Right lobe of liver (tissue), 6 donors: ENCODE measurements at places on chromosomes 16 and 17. TPM values are rescaled to one million over a fixed set of nuclear protein-coding genes. Genes with fewer than 3 reads are reported as not detected.

DNA sequence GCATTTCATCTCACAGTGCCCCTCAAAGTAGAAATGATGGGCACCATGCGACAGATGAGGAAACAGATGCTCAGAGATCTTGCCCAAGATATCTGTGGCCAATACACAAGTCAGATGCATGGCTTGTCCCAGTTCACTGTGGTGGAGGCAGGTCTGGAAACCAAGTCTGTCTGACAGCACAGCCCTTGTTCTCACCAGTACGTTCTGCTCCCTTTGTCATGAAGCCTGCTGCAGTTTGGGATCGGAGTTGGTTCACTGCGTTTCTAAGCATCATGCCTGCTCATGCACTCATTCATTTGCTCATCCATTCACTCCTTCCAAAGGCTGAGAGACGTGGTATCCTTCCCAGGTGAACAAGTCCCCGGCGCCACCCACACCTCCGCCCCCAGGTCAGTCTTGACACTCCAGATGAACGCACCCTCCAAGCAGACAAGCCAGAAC is 27.2 kb upstream of the MEAK7 start:
- DNase-seq: no peak
- no peaks in the 10 kb centered on the region for H3K4me1 ChIP-seq
- no peaks in the 10 kb centered on the region for H3K36me3 ChIP-seq

DNA sequence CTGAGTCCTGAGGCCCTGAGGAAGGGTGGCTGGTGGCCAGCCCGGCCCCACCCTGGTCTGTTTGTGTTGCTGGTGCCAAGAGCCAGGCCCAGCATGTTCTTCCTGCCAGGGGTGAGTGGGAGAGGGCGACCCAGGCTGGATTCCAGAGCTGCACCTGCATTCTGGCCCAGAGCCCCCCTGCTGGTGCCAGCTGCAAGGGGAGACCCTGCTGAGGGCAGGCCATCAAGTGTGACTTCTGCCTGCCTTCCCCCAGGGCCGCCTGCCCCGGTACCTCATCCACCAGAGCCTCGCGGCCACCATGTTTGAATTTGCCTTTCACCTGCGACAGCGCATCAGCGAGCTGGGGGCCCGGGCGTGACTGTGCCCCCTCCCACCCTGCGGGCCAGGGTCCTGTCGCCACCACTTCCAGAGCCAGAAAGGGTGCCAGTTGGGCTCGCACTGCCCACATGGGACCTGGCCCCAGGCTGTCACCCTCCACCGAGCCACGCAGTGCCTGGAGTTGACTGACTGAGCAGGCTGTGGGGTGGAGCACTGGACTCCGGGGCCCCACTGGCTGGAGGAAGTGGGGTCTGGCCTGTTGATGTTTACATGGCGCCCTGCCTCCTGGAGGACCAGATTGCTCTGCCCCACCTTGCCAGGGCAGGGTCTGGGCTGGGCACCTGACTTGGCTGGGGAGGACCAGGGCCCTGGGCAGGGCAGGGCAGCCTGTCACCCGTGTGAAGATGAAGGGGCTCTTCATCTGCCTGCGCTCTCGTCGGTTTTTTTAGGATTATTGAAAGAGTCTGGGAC is 2.4 kb upstream of the TCAP start:
- no peak for DNase-seq
- H3K27ac ChIP-seq: no peak overlapping the region
- no peaks in the 10 kb centered on the region for H3K36me3 ChIP-seq
- no peaks in the 10 kb centered on the region for H3K4me1 ChIP-seq
- no peaks in the 10 kb centered on the region for H3K27me3 ChIP-seq

DNA sequence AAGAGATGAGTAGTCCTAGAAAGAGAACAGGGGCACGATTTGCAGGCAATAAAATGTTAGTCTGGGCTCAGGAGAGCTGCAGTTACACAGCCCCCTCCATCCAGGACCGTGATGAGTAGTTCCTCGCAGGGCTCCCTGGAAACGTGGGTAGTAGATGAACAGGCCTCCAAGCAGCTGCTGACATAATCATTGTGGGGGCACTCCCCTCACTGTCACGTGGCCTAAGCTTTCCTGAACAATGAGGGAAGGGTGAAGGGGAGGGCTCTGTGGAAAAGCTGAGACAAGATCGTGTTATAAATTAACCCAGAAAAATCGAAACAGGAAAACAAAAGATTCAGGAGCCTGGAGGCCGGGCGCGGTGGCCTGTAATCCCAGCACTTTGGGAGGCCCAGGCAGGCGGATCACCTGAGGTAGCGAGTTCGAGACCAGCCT is 1.3 kb upstream of the PER1 start:
- H3K4me1 ChIP-seq: peaks cover 27% of the 10 kb centered on the region
- H3K27ac ChIP-seq: peak overlapping the region; percentile 100
- H3K36me3 ChIP-seq: peaks cover 23% of the 10 kb centered on the region
- H3K27me3 ChIP-seq: no peaks in the 10 kb centered on the region
- H3K4me3 ChIP-seq: peak overlapping the region; percentile 94
- DNase-seq: peak; percentile 87

The RNU2-1 gene
- total RNA-seq: 2,259 TPM

The SLC25A19 gene
- total RNA-seq: 5.6 TPM

GRCh38 chr16:21169249-21169981 is 10.9 kb downstream of the LDAF1 start:
- H3K4me1 ChIP-seq: no peaks in the 10 kb centered on the region
- no peaks in the 10 kb centered on the region for H3K27me3 ChIP-seq
- no peak overlapping the region for H3K4me3 ChIP-seq
- H3K27ac ChIP-seq: no peak overlapping the region

DNA sequence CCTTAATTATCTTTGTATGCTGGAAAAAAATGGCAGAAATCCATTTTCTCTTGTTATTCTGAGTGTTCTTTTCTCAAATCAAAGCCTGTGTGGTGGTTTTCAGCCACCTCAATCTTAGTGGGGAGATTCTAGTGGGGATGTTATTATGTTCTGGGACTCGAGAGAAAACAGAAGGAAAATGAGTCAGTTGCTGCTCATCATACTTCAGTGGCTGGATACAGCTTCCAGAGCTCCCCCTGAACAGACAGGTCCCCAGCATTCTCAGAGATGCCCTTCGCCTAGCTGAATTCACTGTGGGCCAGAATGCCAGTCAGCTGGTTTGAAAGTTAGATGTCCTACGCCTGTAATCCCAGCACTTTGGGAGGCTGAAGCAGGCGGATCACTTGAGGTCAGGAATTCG is 8.5 kb downstream of the ST6GALNAC1 start:
- no peaks in the 10 kb centered on the region for H3K36me3 ChIP-seq
- DNase-seq: no peak
- H3K4me1 ChIP-seq: no peaks in the 10 kb centered on the region
- no peak overlapping the region for H3K4me3 ChIP-seq

GRCh38 chr16:17277981-17278381 is 192.8 kb downstream of the XYLT1 start:
- H3K4me1 ChIP-seq: no peaks in the 10 kb centered on the region
- DNase-seq: no peak
- H3K36me3 ChIP-seq: no peaks in the 10 kb centered on the region
- H3K27ac ChIP-seq: no peak overlapping the region

- H3K36me3 ChIP-seq: no peaks in the 10 kb centered on the region
- H3K27me3 ChIP-seq: peaks cover 8% of the 10 kb centered on the region
- no peak for DNase-seq
Measured at GRCh38 chr16:66580605-66581209, 1.4 kb downstream of the CMTM2 start.

GRCh38 chr17:78206298-78206697 is 7.8 kb upstream of the BIRC5 start:
- no peak for DNase-seq
- no peak overlapping the region for H3K4me3 ChIP-seq
- no peak overlapping the region for H3K27ac ChIP-seq
- H3K36me3 ChIP-seq: peaks cover 35% of the 10 kb centered on the region

DNA sequence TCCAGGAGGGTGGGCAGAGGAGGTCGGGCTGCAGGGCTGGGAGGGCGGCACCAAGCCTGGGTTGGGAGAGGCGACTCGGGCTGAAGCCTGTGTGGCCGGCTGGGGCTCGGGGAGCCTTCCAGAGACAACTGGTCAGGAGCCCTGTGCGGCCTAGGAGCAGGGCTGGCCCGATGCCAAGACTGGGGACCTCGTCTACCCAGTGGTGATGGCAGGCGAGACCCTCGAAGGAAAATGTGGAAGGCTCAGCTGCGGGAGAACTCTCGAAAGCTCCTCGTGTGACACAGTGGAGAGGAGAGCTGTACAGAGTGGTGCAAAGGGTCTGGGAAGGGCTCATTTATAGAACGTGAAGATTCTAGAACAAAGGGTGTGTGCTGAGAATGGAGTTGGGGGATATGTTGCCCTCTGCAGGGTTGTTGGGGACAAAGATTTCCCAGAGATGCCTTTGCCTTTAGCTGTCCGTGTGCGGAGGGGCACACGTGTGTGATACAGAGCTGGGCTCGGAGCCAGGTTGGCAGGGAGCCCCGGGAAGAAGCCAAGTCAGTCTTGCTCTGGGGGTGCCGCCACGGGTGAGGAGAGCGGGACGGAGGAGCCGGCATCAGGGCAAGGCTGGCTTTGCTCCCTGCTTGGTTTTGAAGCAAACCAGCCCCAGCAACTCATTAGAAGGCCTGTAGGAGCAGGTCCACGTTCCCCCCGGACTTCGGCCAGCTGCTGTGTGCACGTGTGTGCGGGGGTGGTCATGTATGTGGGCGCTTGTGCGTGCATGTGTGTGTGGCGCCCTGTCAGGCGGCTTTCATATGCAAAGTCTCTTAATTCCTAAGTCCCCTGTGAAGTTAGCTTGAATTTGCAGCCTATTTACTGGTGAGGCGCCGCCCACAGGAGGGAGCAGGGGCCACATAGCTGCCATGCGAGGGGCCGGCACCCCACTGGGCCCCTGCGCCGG is 132.4 kb upstream of the CHMP6 start:
- no peaks in the 10 kb centered on the region for H3K36me3 ChIP-seq
- no peak overlapping the region for H3K27ac ChIP-seq
- no peak overlapping the region for H3K4me3 ChIP-seq
- peak; percentile 74 for DNase-seq
- H3K4me1 ChIP-seq: no peaks in the 10 kb centered on the region

The CRHR1 gene
- total RNA-seq: not detected

The KCNAB3 gene
- 1.3 TPM for total RNA-seq

- H3K36me3 ChIP-seq: no peaks in the 10 kb centered on the region
- no peak overlapping the region for H3K4me3 ChIP-seq
- no peaks in the 10 kb centered on the region for H3K4me1 ChIP-seq
- DNase-seq: peak; percentile 35
- no peak overlapping the region for H3K27ac ChIP-seq
Measured at GRCh38 chr16:77780378-77780837, 8.0 kb upstream of the VAT1L start.

The DCAF7 gene
- 14.9 TPM for total RNA-seq

The VTN gene
- total RNA-seq: 3,771 TPM

DNA sequence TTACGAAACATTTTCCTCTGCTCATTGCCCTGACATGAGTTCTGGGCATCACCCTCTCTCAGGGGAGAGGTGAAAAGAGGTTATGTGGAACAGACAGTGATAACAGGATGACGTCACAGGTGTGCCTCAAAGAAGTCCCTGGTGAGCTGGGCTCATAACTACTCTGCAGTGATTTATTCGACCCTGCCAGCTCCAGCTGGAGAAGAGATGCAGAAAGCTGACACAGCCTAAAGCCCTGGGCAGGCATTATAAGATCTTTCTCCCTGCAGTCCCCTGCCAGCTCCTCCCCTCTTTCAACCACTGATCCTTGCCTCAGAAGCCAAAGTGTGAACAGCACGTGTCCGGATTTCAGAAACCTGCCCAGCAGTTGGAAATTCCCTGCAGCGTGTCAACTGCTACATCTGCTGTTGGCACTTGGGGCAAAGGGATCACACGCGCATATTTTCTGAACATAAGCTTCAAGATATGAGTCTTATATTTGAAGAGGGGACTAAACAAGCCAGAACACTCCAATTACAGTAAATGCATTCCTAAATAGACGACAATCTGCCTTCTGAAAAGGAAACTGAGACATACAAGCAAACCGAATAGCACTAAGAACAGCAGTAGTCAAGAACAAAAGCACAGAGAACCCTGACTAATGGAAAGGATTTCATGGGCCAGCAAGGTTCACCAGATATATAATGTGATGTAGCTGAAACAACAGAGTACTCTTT is 80.5 kb downstream of the SMG6 start:
- DNase-seq: peak; percentile 59
- no peaks in the 10 kb centered on the region for H3K36me3 ChIP-seq
- no peak overlapping the region for H3K4me3 ChIP-seq
- H3K4me1 ChIP-seq: peaks cover 11% of the 10 kb centered on the region

The CACNA1G gene
- total RNA-seq: not detected

DNA sequence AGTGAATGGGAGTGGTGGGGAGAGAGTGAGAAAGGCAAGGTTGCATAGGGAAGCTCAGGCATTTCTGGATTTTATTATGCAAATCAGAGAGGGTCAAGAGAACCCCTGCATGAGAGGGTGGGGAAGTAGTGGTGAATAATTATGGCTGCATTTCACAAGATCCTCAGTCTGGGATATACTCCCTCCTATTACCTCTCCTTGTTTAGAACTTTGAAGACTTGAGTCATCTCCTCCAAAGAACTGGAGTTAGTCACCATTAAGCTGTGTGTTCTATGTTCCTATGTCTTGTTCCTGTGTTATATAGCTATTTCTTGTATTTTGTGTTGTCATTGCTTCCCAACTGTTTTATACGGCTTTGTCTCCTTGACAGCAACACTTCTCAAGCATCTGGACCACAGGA is 18.4 kb downstream of the SOX9 start:
- H3K27me3 ChIP-seq: no peaks in the 10 kb centered on the region
- no peak overlapping the region for H3K27ac ChIP-seq
- no peak overlapping the region for H3K4me3 ChIP-seq
- DNase-seq: no peak
- no peaks in the 10 kb centered on the region for H3K36me3 ChIP-seq

DNA sequence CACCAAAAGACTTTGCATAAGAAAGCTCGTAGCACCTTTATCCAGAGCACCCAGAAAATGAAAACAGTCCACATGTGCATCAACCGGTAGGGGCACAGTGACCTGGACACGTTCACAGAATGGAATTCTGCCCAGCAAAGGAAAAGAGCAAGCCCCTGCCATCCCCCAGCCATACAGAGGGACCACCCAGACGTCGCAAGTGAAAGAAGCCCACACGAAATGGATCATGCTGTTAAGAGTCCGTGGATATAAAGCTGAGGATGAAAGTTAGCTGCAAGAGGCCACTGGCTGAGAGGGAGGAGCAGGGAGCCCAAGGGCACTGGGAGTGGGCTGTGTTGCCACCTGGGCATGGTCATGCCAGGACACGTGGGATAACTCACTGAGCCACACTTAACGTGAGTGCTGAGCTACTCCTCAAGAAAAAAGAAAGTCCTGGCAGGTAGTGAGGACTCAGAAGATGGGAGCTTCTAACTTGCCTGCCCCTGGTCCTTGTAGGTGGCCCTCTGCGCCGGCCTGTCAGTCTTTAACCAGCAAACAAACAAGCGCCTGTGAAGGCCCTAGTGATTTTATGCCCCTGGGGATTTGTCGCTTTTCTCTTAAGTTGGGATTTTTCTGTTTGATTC is 190.7 kb downstream of the C16orf95 start:
- no peaks in the 10 kb centered on the region for H3K27me3 ChIP-seq
- DNase-seq: no peak
- H3K27ac ChIP-seq: no peak overlapping the region
- no peaks in the 10 kb centered on the region for H3K36me3 ChIP-seq
- no peak overlapping the region for H3K4me3 ChIP-seq
